CD4-positive, alpha-beta T cell treated with Interleukin-1 beta for 1 hour (primary cell): ENCODE measurements at places on chromosomes 4 and X.
A peak's percentile ranks its signal among the peaks of the same experiment; 100 is the strongest.

DNA sequence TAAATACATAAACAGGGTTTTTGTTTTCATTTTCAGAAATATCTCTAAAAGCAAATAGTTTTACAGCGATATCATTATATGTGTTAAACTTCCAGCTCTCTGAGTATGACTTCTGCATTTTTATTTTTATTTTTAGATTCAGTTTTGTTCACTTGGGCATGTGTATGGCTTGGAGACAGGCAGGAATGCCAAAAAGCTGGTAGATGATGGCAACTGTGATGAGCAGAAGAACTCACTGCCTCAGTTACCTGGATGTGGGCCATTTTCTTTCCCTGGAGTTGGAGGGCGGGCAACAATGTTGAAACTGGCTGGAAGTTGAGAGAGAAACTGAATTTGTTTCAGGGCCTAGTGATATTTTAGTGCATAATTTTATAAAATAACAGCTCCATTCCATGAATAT lies 266.4 kb downstream of the ARHGAP24 start:
- no peak for DNase-seq

- no peak for DNase-seq
These were observed 187.3 kb downstream of the MAB21L2 start for GRCh38 chr4:150769248-150769647.

GRCh38 chr4:8276358-8277240 lies 7.0 kb downstream of the HTRA3 start:
- DNase-seq, result no peak

DNA sequence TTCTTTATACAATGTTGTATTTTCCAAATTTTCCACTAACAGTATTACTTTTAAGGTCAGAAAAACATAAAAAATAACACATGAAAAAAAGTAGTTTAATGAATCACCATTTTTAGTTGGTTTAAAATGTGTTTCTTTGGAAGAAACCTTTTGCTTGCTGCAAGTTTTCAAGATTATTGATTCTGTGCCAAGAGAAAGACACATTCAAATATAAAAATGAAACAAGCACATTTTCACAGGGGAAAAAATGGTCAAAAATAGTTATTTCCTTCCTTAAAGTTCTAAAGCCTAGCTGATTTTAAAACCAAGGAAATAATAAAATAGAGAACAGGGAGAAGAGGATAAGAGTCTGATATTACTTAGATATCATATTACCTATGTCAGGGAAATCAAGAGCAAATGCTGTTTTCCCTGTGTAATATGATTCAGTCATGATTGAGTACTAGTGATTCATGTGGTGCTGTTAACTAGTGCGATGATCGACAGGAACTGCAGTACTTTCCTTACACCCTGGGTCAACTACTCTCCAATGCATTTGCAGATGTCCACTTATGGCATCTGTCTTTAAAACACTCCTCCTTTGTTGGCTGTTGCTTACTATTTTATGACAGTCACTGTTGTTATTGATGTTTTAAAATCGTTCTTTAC lies 103.8 kb downstream of the CAMK2D start:
- no peak for DNase-seq

GRCh38 chr4:102439236-102439614 lies 61.9 kb upstream of the NFKB1 start:
- DNase-seq, result no peak

DNA sequence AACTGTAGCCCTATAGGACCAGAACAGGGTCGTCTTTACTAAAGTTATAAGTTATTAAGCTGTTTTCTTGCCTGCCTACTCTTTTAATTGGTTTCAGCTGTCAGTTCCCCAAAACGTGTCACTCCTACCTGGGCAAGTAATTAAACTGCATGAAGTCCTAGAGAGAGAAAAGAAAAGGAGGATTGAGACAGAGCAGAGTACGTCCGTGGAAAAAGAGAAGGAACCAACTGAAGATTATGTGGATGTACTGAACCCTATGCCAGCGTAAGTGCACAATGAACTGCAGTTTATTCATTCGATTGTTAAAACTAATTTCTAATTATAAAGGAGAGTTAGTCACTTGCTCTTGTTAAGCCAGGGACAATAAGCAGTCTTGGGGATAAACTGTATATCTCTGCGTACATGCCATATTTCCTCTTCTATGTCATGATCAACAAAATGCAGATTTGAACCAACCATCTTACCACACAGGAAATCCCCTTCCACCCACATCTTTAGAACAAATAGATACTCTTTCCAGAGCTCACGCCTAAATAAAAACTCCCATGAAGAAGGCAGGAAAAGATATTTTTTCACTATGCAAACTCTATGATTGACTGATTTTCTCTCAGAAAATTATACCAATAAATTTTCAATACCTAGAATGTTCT lies 22.8 kb downstream of the STAP1 start:
- no peak for DNase-seq

GRCh38 chr4:1155314-1155713 lies 17.1 kb downstream of the SPON2 start:
- no peak for DNase-seq

DNA sequence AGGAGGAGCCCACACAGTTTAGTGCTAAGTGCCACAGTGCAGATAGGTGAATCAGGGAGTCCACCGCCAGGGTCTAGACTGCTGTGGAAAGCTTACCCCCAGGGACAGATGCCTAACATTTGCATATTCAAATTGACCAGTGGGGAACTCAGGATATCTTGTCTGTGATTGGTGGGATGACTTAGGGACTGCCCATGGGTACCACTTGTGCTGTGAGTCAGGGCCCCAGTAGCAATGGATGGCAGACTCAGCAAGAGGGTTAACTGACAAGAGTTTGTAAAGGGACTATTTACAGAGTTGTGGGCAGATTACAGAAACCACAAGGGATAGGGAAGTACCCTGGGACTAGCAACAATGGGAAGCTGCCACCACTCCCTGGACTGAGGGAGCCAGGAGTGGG lies 282.1 kb downstream of the BCOR start:
- DNase-seq, result no peak

GRCh38 chrX:68115371-68115770 lies 317.9 kb downstream of the OPHN1 start:
- DNase-seq, result no peak

DNA sequence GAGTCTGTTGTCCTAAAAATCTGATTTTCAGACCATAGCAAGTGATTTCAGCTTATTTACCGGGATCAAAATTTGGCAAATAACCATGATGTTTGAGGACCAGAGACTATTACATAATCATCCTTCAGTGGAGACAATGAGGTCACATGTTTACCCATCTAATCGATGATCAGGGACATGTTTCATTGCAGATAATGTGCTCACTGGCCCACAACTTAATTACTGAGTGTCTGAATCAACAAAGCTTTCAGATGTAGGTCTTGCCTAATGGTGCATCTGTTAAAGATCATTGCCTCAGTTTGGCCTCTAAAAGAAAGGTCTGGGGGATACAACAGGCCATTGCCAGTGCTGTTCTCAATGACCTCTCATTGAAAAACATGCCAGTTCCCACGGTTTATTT lies 42.8 kb upstream of the KLHL34 start:
- no peak for DNase-seq

GRCh38 chrX:83845397-83845796 lies 15.5 kb upstream of the CYLC1 start:
- DNase-seq, result no peak

DNA sequence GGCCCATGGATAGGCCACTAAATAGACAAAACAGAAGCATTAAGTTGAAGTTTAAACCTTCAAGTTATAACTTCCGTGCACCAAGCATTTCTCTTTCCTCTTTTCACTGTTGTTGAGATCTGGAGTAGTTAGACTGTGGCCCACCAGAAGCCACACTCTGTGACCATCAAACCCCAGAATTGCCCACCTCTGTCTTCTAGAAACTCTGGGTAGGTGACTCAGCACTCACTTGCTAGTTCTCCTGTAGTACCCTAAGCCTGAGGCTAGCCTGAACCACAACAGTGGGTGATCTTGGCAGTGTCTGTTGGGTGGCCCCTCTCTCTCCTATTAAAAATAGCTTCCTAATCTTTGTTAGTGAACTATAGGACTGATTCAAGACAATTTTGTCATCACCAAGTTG lies 24.6 kb upstream of the CD40LG start:
- no peak for DNase-seq

DNA sequence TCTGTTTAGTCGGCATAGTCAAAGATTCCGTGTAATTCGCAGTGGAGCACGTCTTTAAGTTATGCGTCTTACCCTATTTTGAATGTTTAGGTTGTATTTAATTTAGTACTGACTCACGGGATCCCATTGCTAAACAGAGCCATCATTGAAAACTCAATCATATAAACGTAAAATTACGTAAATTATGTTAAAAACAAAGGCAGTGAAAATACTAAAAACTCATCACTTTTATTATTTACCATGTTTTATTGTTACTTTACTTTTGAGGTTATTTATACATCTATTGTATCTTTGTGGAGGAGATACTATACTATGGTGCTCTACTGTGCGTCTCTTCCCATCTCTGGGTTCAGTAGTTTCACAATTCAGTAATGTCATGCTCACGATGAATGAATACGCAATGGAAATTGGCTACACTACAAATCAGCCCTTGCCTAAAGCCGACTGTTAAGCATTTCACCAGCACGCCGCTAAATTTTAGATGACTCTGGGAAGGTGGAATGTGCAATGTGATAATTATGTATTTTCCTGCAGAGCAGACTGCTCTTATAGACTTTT lies 944 bp downstream of the FUNDC2 start:
- peak; percentile 22 for DNase-seq

- peak; percentile 21 for DNase-seq
These were observed 181.1 kb upstream of the WDFY3 start for GRCh38 chr4:85147481-85148076.

- no peak for DNase-seq
These were observed 80.3 kb downstream of the GPC4 start for GRCh38 chrX:133335027-133335426.

GRCh38 chr4:11914406-11914805 lies 485.7 kb upstream of the HS3ST1 start:
- no peak for DNase-seq
